Suppressor macrophage treated with lipopolysaccharide for 1 hour (primary cell): ENCODE measurements at places on chromosomes 6 and 20.
A peak's percentile ranks its signal among the peaks of the same experiment; 100 is the strongest.

GRCh38 chr6:34350137-34350933, 42.1 kb downstream of the NUDT3 start:
- DNase-seq: peak; percentile 61

DNA sequence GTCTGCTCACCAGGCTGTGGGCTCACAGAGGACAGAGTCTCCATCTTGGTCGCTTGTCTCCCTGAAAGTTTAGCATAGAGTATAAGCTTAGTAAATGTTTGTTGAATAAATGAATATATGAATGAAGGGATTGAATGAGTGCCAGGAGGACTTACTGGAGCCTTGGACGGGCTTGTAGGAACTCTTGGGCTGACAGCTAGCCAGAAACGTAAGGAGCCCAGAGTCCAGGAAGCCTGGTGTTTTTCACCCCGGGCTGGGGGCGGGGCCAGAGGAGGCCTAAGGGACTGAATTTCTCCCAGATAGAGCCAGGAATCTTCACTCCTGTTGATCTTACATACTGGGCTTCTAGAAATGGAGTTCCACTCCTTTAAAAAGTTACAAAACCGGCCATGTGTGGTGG, 68.5 kb upstream of the SRSF6 start:
- no peak for DNase-seq

GRCh38 chr6:169915769-169916550, 164.5 kb downstream of the ERMARD start:
- no peak for DNase-seq

- no peak for DNase-seq
Observed at GRCh38 chr6:13390658-13391057, 62.3 kb upstream of the TBC1D7 start.

DNA sequence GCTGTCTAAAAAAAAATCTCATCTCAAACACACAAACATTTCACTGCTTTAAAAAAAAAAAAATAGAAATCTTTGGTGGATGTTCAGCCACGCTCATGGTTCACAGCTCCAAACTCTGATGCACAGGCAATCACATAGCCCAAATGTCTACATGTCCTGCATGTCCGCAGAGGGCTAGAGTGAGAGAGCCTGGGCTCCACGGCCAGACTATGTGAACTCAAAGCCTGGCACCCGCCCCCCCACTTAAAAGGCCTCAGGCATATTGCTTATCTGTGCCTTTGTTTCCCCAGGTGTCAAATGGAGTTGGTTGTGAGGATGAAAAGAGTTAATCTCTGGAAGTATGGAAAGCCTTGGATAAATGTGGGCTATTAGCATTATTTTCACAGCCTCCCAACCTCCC, 10.5 kb upstream of the PTGIS start:
- no peak for DNase-seq
